ENCODE measurements at places on chromosomes 5 and 9.

DNA sequence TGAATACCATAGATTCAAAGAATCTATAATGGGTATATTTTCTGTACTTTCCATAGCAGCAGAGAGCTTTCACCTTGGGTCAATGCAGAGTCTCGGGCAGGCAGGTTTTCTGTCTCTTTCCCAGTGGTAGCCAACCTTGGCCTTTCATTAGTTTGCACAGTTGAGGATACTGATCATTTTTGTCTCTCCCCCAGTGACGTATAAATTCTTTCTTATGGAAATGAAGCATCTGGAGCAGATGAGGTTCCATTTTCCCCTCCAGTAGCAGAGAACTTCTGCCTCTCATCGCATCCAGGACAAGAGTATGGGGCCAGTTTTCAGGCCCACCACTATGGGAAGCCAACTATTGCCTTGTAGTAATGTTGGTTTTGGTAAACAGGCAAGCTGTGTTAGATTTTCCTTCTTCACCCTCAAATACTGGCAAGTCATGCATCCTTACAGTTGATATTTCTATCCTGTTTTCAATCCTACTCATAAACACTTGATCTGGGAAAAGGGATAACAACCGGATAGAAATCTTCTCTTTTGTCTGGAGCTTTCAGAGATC, 845.2 kb upstream of the CDH18 start:
- no peak for DNase-seq

DNA sequence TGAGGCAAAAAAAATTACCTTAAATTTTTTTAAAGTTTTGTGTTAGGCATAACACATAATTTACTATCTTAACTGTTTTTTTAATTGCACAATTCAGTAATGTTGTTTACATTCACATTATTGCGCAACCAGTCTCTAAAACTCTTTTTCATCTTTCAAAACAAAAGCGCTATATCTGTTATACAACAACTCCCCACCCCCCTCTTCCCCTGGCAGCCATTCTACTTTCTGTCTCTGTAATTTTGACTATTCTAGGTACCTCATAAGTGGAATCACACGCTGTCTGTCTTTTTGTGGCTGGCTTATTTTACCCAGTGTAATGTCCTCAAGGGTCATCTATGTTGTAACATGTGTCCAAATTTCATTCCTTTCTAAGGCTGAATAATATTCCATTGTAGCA, 241.5 kb upstream of the DMRT1 start:
- DNase-seq, result no peak

DNA sequence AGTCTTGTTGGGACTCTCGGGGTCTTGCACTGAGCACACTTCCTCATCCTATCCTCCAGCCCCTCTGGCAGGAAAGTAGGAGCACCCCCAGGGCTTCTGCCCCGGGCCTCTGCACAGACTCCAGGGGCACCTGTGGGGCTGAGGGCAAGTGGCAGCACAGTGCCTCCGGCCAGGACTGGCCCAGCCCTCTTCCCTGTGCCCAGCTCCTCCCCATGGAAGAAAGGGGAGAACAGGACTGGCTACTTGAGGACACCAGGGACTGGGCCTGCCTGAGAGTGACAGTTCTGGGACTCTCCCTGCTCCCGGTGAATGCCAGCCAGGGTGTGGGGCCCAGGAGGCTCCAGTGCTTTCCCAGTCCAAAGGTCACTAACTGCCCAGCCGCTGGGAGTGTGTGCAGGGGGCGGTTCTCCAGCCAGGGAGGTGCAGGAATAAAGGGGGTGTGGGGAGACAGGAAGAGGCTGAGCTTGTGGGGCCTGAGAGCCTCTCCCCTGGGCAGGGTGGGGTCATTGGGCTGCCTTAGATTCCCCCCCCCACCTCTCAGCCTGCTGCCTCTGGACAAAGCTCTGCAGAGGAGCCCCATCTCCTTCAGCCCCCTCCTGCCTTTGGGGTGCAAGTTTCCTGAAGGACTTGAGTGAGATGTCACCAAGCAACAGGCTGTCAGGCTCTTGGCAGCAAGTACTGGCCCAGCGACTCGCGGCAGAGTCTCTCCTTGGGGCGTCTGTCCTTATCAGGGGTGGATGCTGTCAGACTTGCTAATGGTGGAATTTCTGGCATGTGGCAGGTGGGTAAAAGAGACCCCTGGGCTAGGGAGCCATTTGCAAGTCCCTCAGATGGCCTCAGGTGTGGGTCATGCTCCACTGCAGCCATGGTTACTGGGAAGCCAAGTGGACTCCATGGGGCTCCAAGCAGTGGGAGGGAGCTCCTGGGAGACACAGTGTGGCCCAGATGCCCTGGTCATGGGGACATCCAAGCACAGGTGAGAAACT, 19.1 kb upstream of the JADE2 start:
- peak; percentile 15 for DNase-seq

DNA sequence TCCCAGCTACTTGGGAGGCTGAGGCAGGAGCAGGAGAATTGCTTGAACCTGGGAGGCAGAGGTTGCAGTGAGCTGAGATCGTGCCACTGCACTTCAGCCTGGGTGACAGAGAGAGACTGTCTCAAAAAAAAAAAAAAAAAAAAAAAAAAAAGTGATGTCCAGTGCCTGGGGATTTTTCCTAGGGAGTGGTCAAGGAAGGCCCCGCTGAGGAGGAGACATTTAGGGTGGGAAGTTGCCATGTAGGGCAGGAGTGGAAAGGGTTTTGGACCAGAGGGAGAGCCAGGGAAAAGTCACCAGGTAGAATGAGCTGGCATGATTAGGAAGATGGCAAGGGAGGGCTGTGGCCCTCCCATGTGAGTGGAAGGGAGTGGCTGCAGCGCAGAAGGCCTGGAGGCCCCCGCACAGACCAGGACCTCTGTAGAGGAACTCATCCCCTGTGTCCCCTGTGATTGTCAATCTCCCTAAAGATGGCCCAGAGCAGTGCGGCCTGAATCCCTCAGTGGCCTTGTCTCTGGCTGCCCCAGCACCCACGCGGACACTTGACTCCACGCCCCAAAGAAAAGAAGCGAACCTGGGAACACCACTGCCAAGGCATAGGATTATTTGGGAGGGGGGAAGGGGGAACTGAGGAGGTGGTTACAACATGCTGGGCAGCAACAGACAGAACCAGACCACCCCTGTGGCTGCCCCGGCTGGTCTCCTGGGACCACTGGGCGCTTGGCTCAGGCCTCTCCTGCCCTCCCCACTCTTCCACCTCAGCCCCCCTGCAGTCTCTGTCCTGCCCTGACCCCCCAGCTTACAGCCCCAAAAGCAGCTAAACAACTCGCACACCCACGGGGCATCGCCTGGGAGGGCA, 2.6 kb upstream of the SQSTM1 start:
- no peak for DNase-seq

DNA sequence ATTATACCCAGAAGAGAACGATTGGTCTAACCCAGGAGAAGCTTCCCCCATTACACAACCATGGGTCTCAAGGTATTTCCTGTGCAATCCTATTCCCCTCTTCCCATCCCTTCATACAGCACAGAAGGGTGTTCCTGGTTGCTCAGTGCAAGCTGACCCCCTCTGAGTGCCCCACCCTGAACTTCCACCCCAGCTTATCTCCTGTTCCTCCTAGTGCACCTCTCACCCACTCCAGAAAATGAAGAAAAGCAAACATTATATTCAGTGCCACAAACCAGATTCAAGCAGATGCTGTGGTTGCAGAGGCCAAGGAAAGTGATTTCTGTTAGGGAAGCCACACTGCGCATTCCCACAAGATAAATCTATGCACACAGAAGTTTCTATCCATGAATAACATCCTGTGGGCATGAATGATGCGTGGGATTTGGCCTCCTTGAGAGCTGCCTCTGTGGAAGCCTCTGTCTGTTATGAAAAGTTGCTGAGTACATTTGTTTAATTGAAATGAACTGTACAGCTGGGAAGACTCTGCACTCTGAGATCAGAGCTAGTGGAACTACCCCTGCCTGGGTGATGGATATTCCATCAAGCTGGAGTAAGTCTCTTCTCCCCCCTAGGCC, 2.2 kb upstream of the OR2S2 start:
- DNase-seq, result peak; percentile 64

DNA sequence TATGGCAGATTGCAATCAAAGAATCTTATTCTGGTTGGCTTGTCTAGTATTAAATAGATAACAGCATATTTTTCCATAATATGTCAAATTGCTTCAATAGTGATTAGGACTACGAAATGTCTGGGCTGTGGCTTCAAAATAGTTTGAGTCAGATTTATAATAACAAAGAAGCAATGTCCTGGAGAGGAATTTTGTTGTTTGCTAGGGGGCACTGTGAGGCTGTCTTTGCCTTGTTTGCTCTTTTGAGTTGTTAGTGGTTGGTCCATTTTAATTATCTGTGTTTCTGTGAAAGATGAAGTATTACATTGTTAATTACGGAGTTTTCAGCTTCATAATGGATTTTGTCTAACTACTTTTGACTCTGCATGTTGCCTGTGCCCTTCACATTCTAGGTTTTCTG, 713.6 kb downstream of the TLE4 start:
- peak; percentile 46 for DNase-seq

- DNase-seq, result no peak
Measured at GRCh38 chr9:134007150-134007549, 15.0 kb upstream of the VAV2 start.

- DNase-seq, result peak; percentile 37
Measured at GRCh38 chr9:108569624-108570023, 286.2 kb downstream of the ACTL7B start.

DNA sequence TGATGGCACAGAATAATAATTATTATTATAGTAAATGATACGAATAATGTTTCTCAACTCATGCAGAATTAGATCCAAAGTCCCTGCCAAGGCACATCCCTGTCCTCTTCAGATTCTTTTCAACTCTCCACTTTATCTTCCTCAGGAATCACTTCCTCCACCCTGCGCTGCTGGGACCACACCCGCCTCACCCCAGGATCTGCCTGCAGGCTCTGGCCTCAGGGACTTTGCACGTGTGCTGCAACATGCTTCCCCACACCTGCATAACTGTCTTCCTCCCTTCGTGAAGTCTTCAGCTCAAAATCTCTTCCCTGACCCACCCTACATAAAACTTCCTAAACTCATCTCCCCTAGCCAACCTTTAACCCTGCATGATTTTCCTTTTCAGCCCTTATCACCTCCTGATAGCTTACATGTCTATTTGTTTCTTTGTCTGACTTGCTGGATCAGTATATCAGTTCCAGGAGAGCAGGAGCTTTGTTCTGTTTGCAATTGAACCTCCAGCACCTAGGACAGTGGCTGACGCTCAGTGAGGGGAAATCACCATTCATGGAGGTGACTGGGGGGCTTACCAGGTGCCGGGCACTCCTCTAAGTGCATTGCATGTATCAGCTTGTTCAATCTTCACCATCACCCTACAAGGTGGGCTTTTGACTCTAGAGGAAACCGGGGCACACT, 47.5 kb upstream of the EGFLAM start:
- no peak for DNase-seq

- DNase-seq, result no peak
Measured at GRCh38 chr9:92119586-92119985, 4.4 kb upstream of the SPTLC1 start.

DNA sequence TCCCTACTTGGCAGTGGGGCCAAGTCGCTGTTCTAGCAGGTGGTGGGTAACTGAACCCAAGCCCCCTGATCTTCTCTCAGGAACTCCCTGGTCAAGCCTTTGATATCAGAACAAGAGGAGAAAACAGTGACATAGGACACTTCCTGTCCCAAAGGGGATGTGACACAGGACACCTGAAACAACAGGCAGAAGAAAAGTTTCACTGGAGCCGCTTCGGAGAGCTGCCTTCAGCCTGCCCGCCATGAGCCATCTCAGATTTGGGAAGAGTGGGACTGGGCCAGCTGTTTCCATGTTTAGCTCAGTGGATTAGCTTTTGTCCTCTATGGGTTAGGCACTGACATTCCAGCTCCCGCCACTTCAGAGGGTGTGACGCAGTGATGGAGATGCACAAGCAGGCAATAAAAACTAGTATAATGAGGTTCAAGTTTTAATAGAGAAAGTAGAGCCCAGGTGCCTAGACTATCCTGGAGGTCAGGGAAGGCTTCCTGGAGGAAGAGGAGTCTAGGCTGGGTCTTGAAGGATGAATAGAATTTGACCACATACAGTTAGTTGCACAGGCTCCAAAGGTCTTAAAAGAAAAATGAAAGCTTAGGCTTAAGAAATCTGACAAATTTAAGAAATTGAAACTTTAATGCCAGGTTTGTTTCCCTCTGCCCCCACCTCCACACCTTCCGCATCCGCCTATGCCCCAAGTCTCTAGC, 104.1 kb upstream of the SPRY4 start:
- no peak for DNase-seq

GRCh38 chr5:1881098-1881572, 1.6 kb downstream of the IRX4 start:
- DNase-seq, result no peak

DNA sequence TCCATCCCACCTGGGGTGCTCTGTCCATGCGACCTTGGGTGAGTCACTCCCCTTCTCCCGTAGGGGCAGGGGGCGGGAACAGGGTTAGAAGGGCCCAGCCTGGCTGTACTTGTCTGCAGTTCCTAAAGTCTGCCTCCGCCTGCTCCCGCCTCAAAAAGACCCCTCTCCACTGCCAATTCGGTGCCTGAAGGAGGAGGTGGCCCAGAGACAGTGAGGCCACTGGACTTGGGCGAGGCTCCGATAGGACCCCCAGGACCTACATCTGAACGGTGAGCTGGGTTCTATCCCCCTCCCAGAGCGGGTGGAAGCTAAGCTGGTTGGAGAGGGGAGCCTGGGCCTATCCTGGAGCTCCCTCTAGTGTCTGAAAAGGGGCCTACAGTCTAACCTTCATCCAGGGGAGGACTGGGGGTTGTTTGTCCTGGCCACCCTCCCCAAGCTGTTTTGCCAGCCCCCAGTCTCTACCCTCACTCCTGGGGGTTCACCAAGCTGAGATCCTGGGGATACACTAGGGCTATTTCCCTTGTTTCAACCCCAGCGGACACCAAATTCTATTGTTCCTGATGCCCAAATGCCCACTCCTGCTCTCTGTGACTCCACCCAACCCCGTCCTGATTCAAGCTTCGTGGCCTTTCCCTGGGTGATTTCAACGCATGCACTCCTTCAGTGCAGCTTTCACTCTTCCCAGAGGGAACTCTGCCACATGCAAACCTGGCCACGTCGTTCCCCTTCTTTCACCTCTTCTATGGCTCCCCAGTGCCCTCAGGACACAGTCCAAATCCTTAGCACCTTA, 6.1 kb upstream of the CRB2 start:
- peak; percentile 35 for DNase-seq

GRCh38 chr5:157308836-157309465, 43.0 kb downstream of the CYFIP2 start:
- no peak for DNase-seq

DNA sequence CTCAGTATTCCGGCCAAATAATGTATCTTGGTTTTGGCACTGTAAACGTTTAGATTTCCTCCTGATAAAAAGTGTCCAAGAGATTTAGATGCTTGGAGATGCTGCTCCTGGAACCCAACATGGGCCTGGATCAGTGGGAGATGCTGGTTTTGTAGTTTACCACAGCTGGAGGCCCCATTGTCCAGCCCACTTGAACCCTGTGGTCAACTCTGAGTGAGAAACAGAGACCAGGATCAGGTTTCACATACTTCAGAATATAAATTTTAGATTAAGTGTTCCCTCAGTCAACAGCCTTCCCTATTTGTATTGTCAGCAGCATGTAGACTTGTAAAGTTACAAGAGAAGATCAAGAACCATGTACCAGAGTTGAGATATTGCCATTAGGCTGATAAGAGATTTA, 144.7 kb upstream of the C9orf72 start:
- peak; percentile 50 for DNase-seq

GRCh38 chr9:77981332-77981731, 50.3 kb downstream of the GNAQ start:
- DNase-seq, result peak; percentile 53
